T-cell (primary cell): ENCODE measurements at places on chromosomes 1 and 21.

- H3K27ac ChIP-seq = no peak overlapping the region
- H3K27me3 ChIP-seq = no peaks in the 10 kb centered on the region
- peaks cover 15% of the 10 kb centered on the region for H3K4me1 ChIP-seq
- no peaks in the 10 kb centered on the region for H3K36me3 ChIP-seq
- no peak overlapping the region for H3K4me3 ChIP-seq
These were observed 82.5 kb downstream of the ST3GAL3 start for GRCh38 chr1:43789604-43790550.

GRCh38 chr1:87950369-87950768 is 621.7 kb downstream of the LMO4 start:
- no peaks in the 10 kb centered on the region for H3K36me3 ChIP-seq
- no peak for DNase-seq
- no peaks in the 10 kb centered on the region for H3K27me3 ChIP-seq
- H3K27ac ChIP-seq = no peak overlapping the region

DNA sequence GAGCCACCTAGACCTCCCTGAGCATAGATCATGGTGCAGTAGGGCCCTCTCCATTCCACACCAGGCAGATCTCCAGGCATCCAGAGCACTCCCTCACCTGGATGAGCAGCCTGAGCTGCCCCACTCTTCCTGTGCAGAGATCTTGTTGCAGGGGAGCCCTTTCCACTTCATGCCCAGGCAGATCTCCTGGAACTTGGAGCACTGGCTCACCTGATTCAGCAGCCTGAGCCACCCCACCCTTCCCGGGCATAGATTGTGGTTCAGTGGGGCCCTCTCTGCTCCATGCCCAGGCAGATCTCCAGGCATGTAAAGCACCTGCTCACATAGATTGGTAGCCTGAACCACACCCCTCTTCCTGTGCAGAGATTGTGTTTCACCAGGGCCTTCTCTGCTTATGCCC is 78.0 kb downstream of the SEC16B start:
- no peaks in the 10 kb centered on the region for H3K36me3 ChIP-seq
- no peaks in the 10 kb centered on the region for H3K4me1 ChIP-seq
- no peak for DNase-seq

- no peak overlapping the region for H3K27ac ChIP-seq
- H3K27me3 ChIP-seq = no peaks in the 10 kb centered on the region
- no peaks in the 10 kb centered on the region for H3K4me1 ChIP-seq
- no peak for DNase-seq
- H3K4me3 ChIP-seq = no peak overlapping the region
These were observed 46.6 kb upstream of the LYST start for GRCh38 chr1:235913311-235913710.

GRCh38 chr1:19710825-19711611 is 46.3 kb downstream of the HTR6 start:
- no peaks in the 10 kb centered on the region for H3K36me3 ChIP-seq
- H3K27me3 ChIP-seq = no peaks in the 10 kb centered on the region
- no peak for DNase-seq
- peaks cover 10% of the 10 kb centered on the region for H3K4me1 ChIP-seq
- no peak overlapping the region for H3K27ac ChIP-seq

GRCh38 chr1:203465948-203466347 is 9.7 kb upstream of the PRELP start:
- no peak for DNase-seq
- H3K4me1 ChIP-seq = no peaks in the 10 kb centered on the region
- no peaks in the 10 kb centered on the region for H3K36me3 ChIP-seq
- no peaks in the 10 kb centered on the region for H3K27me3 ChIP-seq
- H3K4me3 ChIP-seq = no peak overlapping the region
- no peak overlapping the region for H3K27ac ChIP-seq

DNA sequence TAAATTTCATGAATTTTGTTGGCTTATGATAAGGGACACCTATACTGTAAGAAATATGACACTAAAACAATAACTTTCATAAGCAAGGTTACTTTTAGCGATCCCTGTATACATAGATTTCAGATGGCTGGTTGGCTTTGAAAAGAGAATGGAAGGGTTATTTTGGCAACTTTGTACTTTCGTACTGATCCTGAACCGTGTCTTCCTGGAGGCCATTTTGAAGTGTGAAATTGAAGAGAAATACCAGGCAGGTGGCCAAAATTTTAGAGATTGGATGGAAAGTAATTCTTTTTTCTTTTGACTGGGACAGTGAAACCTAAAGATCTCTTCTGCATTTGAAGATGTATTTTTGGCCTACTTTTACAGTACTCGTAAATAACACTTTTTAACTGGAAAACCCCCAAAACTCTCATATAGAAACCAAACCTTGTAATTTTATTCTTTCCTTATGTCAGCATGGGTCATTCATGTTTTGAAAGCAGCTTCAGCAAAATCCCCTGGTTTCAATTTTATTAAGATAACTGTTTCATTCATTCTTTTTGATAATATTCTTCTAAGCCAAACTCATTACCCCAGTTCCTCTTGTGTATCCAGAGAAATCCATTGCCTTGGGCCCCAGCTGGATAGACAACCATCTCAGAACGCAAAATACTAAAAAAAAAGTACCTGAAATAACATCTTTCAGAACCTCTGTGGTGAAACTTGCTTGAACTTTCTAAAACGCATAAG is 38.4 kb upstream of the ZNF281 start:
- H3K4me1 ChIP-seq = no peaks in the 10 kb centered on the region
- no peak for DNase-seq
- no peaks in the 10 kb centered on the region for H3K36me3 ChIP-seq
- H3K4me3 ChIP-seq = no peak overlapping the region
- H3K27ac ChIP-seq = no peak overlapping the region
- H3K27me3 ChIP-seq = no peaks in the 10 kb centered on the region

DNA sequence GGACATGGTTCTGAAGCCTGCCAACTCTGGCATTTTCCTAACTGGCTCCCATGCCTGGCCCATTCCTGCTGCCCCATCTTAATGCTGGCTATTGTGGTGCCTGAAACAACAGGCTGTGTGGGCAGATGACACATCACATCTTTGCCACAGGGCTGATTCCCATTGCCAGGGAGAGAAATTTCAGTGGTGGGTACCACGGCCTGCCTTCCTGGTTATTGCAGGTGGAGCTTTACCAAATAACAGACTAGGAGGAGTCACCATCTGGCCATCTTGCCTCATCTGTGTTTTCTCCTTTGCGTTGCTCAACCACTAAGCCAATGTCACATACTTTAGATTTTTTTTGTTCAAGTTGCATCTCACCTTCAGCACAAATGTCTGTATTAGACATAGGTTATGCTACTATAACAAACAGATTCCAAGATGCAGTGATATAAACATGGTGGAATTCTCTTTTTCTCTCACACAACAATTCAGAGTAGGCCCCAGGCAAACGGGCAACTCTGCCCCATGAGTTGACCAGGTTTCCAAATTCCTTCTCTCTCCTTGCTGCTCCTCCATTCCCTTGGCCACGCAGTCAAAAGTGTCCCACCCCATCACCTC is 14.1 kb downstream of the CDA start:
- H3K27me3 ChIP-seq = peaks cover 17% of the 10 kb centered on the region
- no peak overlapping the region for H3K4me3 ChIP-seq
- no peaks in the 10 kb centered on the region for H3K4me1 ChIP-seq
- no peak overlapping the region for H3K27ac ChIP-seq
- H3K36me3 ChIP-seq = no peaks in the 10 kb centered on the region
- DNase-seq = no peak

- no peaks in the 10 kb centered on the region for H3K27me3 ChIP-seq
- no peaks in the 10 kb centered on the region for H3K4me1 ChIP-seq
- no peak overlapping the region for H3K27ac ChIP-seq
- no peak overlapping the region for H3K4me3 ChIP-seq
- peaks cover 94% of the 10 kb centered on the region for H3K36me3 ChIP-seq
These were observed 23.0 kb downstream of the TMEM63A start for GRCh38 chr1:225859151-225859550.

- H3K27ac ChIP-seq = peak overlapping the region; percentile 13
- H3K4me3 ChIP-seq = peak overlapping the region; percentile 0
- DNase-seq = no peak
- peaks cover 33% of the 10 kb centered on the region for H3K4me1 ChIP-seq
These were observed 24.5 kb upstream of the MEF2D start for GRCh38 chr1:156525071-156525501.

- H3K27me3 ChIP-seq = no peaks in the 10 kb centered on the region
- no peak for DNase-seq
- H3K4me1 ChIP-seq = no peaks in the 10 kb centered on the region
- no peak overlapping the region for H3K4me3 ChIP-seq
These were observed 59.8 kb downstream of the IL12RB2 start for GRCh38 chr1:67367370-67368045.

GRCh38 chr1:154445040-154445472 is 39.9 kb downstream of the IL6R start:
- no peak for DNase-seq
- H3K4me3 ChIP-seq = no peak overlapping the region
- H3K27ac ChIP-seq = peak overlapping the region; percentile 48
- no peaks in the 10 kb centered on the region for H3K27me3 ChIP-seq

DNA sequence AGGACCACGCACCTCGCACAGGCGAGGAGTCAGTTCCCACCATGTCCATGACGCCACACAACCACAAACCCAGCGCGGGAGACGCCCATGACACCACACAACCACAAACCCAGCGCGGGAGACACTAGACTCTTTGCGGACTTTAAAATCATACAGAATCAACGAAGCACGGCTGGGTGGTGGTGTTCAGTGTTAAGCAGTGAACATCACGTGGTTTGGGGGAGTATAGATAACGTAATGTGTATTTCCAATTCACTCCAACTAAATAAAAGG is 19.2 kb downstream of the PTTG1IP start:
- DNase-seq = no peak
- H3K4me1 ChIP-seq = peaks cover 27% of the 10 kb centered on the region
- no peaks in the 10 kb centered on the region for H3K27me3 ChIP-seq
- H3K27ac ChIP-seq = peak overlapping the region; percentile 28
- H3K4me3 ChIP-seq = no peak overlapping the region

DNA sequence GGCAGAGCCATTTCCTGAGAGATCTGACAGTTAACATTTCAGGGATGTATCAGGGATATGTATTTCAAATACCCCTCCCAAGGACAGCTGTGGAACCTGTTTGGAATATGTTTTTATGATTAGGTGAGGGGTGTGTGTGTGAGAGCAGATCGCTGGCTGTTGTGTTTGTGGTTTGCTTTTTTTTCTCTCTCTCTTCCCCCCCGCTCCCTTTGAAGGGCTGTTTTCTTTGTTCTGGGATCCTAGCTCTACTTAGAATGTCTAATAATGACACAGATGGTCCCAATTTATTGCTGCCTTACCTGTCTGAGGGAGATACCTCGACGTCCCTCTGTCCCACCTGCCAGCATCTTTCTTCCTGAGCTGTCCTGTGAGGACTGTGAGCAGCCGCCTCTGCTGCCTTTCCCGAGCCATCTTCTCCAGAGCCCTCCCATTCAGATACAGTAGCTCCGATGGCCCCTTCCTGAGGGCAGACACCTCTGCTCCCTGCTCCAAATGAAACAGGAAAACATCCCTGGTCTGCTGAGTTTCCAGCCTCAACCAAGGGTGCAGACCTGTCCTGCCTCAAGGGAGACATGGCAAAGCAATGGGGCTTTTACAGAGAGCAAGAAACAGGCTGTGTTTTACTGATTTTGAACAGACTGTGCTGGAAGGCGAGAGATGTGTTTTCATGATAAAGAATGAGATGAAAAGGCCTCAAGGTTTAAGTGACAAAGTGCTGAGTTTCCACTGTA is 138.0 kb upstream of the TNR start:
- H3K36me3 ChIP-seq = no peaks in the 10 kb centered on the region
- no peak for DNase-seq
- no peaks in the 10 kb centered on the region for H3K4me1 ChIP-seq
- H3K4me3 ChIP-seq = no peak overlapping the region
- H3K27ac ChIP-seq = no peak overlapping the region
- H3K27me3 ChIP-seq = no peaks in the 10 kb centered on the region

- no peak for DNase-seq
- H3K27me3 ChIP-seq = no peaks in the 10 kb centered on the region
- H3K36me3 ChIP-seq = no peaks in the 10 kb centered on the region
- H3K27ac ChIP-seq = no peak overlapping the region
- H3K4me1 ChIP-seq = no peaks in the 10 kb centered on the region
- H3K4me3 ChIP-seq = no peak overlapping the region
These were observed 959.0 kb downstream of the PLA2G4A start for GRCh38 chr1:187787736-187788135.

DNA sequence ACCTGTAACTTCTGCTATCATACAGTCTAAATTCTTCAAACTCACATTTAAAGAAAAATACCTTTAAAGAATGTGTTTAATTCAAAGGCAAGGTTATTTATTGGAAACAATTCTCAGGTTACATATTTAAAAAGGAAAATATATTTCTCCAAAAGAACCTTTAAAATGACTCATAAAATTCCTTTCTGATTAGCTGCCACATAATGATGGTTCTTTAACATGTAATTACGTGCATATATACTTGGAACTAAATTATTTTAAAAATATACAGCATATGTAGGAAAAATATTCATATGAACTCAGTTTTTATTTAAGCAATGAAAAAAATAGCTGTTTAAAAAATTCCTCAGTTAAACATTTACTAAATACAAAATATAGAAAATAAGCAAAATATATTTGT is 173.6 kb downstream of the COP1 start:
- no peak overlapping the region for H3K4me3 ChIP-seq
- H3K36me3 ChIP-seq = no peaks in the 10 kb centered on the region
- no peak for DNase-seq

- H3K27ac ChIP-seq = no peak overlapping the region
- DNase-seq = no peak
- H3K36me3 ChIP-seq = no peaks in the 10 kb centered on the region
- no peaks in the 10 kb centered on the region for H3K27me3 ChIP-seq
These were observed 57.6 kb downstream of the DNM3 start for GRCh38 chr1:171898941-171899340.
